Skeletal muscle cell (primary cell): ENCODE measurements at places on chromosomes 3 and 15.

- DNase-seq, result no peak
These were observed 896.8 kb downstream of the ROBO1 start for GRCh38 chr3:78871048-78871447.

- no peak for DNase-seq
These were observed 81.7 kb upstream of the NMNAT3 start for GRCh38 chr3:139759470-139759869.

GRCh38 chr15:38520035-38520434, 44.6 kb downstream of the RASGRP1 start:
- DNase-seq, result no peak

GRCh38 chr15:63764124-63764803, 69.5 kb downstream of the HERC1 start:
- DNase-seq, result no peak

DNA sequence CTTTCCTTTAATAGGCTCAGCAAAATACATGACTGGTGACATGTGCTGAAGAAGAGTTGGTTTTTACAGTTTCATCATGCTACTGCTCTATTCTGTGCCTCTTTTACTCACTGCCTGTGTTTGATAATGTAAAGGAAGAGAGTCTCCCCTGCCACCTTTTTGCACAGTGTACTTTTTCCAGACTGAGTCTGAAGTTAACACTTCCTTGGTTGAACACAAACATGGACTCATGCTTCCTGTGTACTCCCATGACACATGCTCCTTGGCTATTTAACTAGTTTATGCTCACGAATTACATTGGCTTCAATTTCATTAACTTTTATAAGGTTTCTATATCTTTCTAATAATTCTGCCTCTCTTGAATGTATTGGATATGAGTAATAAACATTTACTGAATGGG, 396.1 kb downstream of the VGLL3 start:
- no peak for DNase-seq

DNA sequence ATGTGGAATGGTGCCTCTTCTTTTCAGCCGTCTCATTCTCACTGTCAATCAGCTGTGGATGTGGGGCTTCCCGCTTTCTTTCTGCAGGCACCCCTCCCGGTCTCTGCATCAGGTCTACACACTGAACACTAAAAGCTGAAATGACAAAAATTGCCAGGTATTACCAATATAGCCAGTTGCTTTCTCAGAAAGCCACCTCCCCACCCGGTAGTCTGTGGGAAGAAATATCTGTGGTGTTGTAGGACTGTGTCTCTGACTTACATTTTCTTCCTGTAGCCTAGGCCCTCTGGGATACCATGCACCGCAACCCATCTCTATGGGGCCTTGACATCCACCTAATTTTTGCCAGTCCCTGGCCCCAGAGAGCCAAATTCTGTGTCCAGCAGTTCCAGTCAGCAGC, 19.2 kb upstream of the EPHB1 start:
- DNase-seq, result no peak
